ENCODE measurements at places on chromosomes 2 and 18.

GRCh38 chr2:191869178-191869577 is 22.3 kb upstream of the CAVIN2 start:
- DNase-seq, result peak; percentile 11

DNA sequence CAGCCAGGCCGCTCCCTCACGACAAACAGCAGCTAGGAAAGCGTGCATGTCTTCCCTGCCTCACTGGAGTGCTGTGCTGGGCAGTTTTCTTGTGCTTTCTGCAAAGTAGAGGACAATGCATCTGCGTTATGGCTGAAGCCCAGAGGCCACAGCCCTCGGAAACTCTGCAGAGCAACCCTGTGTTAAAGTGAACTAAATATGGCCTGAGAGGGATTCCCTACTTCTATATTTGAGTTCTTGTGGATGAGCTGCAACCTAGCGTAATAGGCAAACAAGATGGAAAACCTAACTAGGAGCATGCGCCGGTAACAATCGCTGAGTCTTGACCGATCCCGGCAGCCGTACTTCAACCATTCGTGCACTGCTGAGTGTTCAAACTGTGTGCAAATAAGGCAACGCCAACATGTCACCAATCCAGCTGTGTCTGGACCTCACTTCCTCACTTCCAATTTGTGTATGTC is 471.9 kb upstream of the HS6ST1 start:
- DNase-seq, result no peak

GRCh38 chr2:58976375-58977071 is 735.4 kb upstream of the FANCL start:
- no peak for DNase-seq

DNA sequence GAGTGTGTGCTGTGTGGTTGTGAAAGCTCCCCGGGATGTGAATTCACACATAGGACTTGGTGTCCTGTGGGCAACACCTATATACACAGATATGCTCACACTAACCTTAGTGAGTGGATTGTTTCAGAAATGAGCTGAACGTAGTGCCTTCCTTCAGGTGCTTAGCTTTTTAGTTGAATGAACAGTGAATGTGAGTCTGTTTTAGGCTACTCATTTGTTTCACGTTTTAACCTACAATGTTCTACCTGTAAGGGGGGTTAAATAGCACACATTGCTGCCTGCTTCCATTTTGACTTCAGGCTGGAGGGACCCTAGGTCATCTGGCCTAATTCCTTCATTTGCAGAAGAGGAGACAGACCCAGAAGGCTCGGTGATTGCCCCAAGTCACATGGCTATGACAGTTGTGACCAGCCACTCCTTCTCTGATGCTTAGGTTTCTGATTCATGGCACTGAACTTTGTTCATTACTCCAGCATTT is 1.0 kb downstream of the PLEK start:
- DNase-seq, result no peak

GRCh38 chr18:32301976-32302743 is 112.3 kb downstream of the MEP1B start:
- DNase-seq, result peak; percentile 10

GRCh38 chr18:31197676-31198075 is 35.0 kb upstream of the DSC1 start:
- DNase-seq, result no peak

- DNase-seq, result peak; percentile 79
Observed at GRCh38 chr2:199739413-199740110, 111.4 kb downstream of the FTCDNL1 start.

DNA sequence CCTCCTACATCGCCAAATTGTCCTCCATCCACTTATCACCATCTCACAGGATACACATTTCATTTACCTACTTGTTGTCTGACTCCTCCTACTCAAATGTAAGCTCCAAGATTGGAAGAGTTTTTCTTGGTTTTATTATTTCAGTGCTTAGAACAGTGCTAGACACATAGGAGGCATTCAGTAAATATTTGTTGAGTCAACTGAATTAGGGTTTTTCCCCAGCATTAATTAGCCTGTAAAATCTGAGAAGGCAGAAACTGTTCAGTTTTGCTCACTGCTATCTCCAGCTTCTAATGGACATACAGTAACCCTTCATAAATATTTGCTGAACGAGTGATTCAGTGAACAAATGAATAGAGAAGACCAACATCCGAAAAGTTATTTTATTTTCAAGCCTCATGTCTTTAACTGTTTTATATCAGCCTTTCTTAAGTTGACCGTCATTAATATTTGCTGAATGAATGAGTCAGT is 800 bp downstream of the TTC21B start:
- no peak for DNase-seq

GRCh38 chr2:163659224-163659623 is 76.6 kb downstream of the FIGN start:
- no peak for DNase-seq

- DNase-seq, result no peak
Observed at GRCh38 chr2:217449444-217449843, 553.4 kb downstream of the TNS1 start.

DNA sequence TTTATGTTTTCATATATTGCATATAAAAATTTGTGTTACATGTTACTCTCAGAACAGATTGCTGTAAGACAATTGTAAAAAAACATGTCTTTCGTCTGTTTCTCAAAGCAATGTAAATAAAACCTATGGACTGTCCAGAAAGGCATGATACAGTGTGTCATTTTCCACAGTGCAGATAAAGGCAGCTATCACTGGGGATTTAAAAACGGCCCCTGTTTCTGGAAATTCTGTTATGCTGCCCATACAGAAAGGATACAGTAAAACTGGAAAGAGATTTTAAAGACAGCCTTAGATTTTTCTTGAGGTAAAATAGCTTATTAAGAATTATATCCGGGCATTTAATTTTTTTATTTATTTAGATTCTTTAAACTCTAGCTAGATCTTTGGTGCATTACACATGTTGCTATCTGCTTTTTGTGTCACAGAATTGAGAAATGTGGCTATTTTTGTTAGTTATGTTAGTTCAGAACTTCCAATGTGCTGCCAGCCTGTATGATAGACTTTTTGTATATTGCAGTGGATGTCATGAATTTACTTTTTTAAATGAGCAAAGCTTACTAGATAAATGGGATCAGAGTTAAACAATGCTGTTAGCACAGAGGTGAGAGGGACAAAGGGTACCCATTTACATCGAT is 859 bp upstream of the INO80D start:
- no peak for DNase-seq

GRCh38 chr2:128307595-128307994 is 11.1 kb downstream of the HS6ST1 start:
- DNase-seq, result no peak

DNA sequence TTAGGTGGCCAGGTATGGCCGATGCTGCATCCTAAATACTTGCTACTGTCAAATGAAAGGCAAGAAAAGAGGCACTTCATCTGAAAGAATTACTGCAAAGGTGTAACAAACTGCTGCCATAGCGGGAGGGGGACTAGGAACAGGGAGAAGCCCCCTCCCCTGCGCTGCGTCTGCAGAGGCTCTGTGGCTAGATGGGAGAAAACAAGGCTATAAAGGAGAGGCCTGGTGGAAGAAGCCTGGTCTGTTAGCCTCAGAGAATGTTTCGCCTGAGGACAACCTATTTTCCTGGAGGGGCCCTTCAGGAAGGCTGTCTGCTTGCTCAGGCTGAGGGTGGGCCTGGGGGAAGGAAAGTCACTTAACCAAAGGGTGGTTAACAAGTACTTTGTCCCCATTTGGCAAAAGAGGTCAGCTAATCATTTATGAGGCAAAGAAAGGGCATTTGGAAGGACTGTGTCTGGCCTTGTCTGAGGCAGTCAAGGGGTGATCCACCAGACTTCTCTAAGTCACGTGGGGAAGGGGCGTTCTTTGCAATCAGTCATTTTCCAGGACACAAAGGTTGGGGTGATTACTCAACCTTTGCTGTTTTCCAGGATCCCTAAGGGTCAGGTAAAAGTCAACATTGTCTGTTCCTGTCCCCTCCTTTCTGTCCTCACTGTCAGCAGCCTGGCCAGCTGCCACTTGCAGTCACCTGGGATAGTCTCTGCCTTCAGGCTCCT is 103.0 kb upstream of the TMEM200C start:
- no peak for DNase-seq

DNA sequence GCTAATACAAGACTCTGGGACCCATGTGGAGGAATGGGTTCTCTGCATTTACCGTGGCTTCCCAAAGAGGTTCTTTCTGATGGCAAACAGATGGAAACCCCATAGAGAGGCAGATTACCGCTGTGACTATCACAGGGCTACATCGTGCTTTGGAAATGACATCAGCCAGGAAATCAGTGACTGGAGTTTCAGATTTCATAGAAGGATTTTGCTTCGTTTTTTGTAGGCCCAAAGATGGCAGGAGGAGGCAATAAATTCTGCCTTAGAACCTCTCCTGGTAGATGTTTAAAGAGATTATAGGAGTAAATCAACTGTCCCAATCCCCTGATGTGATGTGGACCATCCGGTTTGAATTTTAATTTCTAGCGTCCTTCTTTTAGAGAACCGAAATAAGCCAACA is 214.1 kb downstream of the AGPS start:
- no peak for DNase-seq

GRCh38 chr2:85534881-85535280 is 4.1 kb upstream of the MAT2A start:
- no peak for DNase-seq

DNA sequence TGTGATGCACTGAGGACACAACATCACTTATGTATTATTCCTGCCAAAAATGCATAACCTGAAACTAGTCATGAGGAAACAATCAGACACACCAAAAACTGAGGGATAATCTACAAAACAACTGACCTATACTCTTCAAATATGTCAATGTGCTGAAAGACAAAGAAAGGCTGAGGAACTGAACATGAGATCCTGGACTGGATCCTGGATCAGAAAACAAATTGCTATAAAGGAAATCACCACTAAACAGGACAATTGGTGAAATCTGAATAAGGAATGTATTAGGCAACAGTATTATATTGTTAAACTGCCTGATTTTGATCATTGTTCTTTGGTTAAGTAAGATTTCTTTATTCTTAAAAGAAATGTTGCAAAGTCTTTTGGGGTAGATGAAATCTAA is 28.8 kb downstream of the CUL3 start:
- DNase-seq, result no peak

DNA sequence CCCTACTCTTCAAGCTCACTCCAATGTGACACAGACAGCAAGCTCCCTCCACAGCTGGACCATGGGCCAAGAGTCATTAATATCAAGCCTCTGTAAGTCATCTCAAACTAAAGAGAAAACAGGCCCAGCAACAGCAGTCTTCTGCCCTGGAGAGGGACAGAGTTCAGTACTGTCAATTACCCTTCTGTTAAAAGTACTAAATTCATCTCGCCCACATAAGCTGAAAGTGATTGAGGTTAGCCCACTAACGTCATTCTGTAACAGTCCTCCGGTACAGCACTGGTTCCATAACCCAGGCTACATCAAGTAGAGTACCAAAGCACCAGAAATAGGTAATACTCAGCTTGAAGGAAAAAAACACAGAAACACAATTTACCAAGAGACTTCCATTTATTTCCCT is 25.9 kb downstream of the THADA start:
- DNase-seq, result peak; percentile 17

DNA sequence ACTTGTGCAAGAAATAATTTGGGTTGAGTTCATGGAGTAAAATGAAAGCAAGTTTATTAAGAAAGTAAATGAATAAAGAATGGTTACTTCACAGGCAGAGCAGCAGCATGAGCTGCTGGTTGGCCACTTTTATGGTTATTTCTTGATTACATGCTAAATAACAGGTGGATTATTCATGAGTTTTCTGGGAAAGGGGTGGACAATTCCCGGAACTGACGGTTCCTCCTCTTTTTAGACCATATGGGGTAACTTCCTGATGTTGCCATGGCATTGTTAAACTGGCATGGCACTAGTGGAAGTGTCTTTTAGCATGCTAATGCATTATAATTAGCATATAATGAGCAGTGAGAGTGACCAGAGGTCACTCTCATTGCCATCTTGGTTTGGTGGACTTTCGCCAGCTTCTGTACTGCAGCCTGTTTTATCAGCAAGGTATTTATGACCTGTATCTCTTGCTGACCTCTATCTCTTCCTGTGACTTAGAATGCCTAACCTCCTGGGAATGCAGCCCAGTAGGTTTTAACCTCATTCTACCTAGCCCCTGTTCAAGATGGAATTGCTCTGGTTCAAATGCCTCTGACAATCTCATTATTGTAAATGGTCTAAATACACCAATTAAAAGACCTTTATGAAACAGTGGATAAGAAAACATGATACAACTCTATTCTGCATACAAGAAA is 114.1 kb upstream of the FIGN start:
- DNase-seq, result no peak

- no peak for DNase-seq
Observed at GRCh38 chr2:47078541-47079482, 76.3 kb downstream of the STPG4 start.

DNA sequence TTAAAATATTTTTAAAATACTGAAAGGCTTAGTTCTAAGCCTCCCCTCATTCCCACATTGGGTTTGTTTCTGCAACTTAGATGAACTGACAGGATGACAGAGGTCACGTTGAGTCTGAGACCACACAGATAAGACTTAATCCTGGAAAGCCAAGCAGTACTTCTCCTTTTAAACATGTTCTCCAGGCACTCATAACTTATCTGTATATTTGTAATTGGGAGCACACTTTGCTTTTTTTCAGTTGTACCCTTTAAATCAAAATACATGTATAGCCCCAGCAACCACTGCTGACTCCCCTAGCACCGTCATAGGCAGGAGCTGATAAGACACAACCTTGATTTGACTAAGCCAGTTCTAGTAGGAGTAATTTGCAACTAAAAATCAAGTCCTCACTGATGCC is 394.8 kb downstream of the PID1 start:
- DNase-seq, result no peak

GRCh38 chr18:55544014-55544413 is 44.0 kb downstream of the TCF4 start:
- no peak for DNase-seq

GRCh38 chr2:126766969-126767296 is 111.0 kb downstream of the GYPC start:
- no peak for DNase-seq

GRCh38 chr2:223601018-223601417 is 1.1 kb downstream of the SCG2 start:
- no peak for DNase-seq

- no peak for DNase-seq
Observed at GRCh38 chr2:152740743-152741328, 22.4 kb downstream of the ARL6IP6 start.

- DNase-seq, result no peak
Observed at GRCh38 chr2:152376968-152377367, 42.0 kb downstream of the FMNL2 start.

DNA sequence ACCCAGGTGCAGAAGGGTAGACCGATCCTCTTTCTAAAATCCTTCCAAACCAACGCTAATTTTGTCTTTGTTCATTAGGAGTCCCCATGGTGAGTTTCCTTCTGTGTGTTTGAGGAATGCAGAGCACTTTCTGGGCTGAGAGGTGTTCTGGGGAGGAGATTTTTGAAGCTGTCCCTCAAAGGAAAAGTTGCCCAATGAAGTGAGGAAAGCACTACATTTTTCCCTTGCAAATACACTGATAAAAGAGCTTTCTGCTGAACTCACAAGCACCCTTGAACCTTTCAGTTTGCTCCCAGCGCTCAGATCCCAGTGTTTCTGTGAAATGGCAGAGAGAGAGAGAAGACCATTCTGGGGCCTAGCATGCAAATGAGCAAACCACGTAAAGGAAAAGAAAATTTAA is 299.6 kb upstream of the FANCL start:
- no peak for DNase-seq

Data from activated CD4-positive, alpha-beta T cell treated with anti-CD3 and anti-CD28 coated beads for 48 hours (primary cell).